ENCODE measurements at places on chromosomes 2 and 18. TPM values are rescaled to one million over a fixed set of nuclear protein-coding genes. Genes with fewer than 3 reads are reported as not detected.

NOL4 gene
- not detected for total RNA-seq

DNA sequence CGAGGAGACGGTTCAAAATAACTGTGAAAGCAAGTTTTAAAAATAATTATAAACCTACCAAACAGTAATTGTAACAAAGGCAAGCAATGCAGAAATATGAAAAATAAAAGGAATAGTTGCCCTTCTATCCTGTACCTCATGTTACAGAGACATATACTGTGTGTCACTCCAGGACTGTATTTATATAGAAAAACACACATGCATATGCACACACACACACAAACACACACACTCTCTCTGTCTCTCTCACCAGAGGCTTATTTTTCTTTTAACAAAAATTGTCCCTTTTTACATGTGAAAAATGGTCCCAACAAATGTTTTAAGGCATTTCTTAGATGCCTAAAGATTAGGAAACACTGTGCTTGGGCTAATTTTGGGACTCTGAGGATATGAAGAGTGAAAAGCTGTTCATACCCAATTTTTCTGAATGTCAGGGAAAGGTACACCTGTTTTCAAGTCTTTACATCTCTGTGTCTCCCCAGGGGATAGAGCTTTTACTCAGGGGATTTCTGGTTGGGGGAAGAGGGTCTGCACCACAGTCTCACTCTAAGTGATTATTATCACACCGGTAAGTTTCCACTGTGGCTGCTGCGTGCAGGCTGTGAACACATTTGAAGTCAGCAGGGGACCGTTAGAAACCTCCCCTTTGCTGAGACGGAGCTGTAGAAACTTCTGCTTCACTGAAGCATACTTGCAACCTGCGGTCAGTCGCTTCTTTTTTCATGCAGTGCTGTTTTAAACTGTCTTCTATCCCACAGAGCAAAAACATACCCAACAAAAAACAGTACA, 51.4 kb upstream of the SPAG16 start:
- DNase-seq, result no peak

GRCh38 chr2:3606370-3607201, 11.7 kb downstream of the COLEC11 start:
- peak; percentile 54 for DNase-seq

- no peak for DNase-seq
These were observed 30.9 kb downstream of the SKA1 start for GRCh38 chr18:50405582-50406271.

GRCh38 chr2:8455236-8456150, 226.4 kb upstream of the ID2 start:
- no peak for DNase-seq

DNA sequence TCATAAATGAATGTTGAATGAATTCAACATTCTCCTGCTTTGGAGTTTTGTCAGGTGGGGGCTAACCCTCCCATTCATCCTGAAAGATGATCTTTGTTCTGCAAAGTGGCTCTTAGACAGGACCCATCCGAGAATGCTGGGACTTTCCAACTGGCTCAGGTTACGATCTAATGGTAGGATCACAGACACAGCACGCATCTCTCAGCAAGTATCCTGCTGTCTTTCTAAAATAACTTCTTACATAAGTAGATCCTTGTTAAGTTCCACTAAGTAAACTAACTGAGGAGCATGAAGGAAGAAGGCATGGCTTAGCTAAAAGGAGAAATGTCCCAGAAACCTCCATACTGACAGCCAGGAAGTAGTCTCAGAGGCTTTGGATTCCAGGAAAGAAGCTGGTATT, 23.7 kb downstream of the CYP27A1 start:
- no peak for DNase-seq

- DNase-seq, result no peak
These were observed 63.0 kb upstream of the GLI2 start for GRCh38 chr2:120672526-120673204.

GRCh38 chr2:126733795-126734194, 77.8 kb downstream of the GYPC start:
- no peak for DNase-seq

DNA sequence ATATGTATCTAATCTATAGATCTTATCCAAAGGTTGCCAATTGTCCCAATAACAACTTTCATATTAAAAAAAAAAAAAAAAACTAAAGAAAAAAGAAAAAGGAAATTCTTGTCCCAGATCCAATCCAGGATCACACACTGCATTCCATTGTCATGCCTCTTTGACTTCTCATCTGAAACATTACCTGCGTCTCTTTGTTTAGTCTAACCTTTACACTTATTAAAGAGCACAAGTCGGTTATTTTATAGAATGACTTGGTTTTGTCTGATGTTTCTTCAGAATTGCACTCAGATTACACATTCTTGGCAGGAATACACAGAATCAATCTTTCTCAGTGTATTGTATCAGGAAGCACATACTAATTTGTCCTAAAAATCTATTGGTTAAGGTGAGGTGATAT, 392.5 kb upstream of the KLHL29 start:
- DNase-seq, result no peak

- DNase-seq, result no peak
These were observed 691 bp downstream of the KYNU start for GRCh38 chr2:142878031-142878678.

GRCh38 chr2:162315938-162316337, 2.5 kb downstream of the IFIH1 start:
- DNase-seq, result no peak

DNA sequence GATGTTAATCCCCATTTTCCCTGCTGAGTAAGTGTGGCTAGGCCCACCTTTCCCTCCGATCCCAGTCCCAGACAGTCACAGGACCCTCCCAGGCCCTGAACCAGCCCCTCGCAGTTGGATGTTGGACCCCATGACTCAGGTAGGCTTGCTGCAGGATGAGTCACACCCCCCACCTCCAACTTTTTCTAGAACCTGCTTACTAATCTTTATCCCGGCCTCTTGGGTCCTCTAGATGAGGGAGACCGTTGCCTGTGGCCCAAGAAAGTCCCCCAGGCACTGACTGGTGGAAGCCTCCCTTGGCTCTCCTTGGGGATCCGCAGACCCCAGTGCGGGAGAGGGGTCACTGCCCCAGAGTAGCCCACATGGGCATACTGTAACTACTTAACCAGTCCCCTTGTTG, 98.5 kb downstream of the SMAD7 start:
- DNase-seq, result no peak

DNA sequence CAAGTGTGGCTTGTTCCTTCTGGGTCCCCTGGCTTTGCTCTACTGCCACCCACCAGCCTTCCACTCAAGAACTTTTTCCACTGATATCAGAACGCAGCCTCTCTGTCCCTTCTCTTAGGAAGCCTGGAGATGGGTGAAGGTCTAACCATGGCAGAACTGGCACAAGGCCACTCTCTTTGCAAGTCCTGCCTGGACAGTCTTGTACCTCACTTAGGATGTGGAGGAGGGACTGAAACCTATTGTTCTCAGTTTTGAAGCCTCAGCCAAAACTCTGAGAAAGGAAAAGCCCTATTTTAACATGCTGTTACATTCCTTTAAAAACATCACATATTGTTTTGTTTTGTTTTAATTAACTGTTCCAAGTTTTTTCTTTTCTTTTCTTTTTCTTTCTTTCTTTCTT, 58.9 kb upstream of the NCOA1 start:
- DNase-seq, result no peak

- no peak for DNase-seq
These were observed 13.3 kb upstream of the GALM start for GRCh38 chr2:38652431-38653273.

DNA sequence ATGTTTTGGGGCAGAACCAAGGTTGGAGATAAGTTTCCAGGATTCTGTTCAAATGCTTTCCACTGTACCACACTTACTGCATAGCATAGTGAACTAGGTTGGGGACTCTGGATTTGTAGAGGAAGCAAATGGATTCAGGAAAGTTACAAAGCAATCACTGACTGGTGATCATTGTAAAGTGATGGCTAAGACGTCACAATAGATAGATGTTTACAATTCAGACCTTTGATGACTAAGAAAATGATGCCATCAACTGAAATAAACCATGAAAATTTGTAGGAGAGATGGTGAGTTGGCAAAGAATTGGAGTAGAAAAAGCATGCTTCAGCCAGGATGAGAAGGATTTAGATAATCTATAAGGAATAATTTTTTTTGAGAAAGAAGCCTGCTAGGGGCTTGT, 178.0 kb downstream of the UBE2E3 start:
- DNase-seq, result no peak
